ENCODE measurements at places on chromosomes 2 and 18.

- no peak for DNase-seq
These were observed 39.1 kb downstream of the C18orf54 start for GRCh38 chr18:54396760-54397159.

GRCh38 chr2:137968477-137969417, 4.5 kb downstream of the HNMT start:
- no peak for DNase-seq

DNA sequence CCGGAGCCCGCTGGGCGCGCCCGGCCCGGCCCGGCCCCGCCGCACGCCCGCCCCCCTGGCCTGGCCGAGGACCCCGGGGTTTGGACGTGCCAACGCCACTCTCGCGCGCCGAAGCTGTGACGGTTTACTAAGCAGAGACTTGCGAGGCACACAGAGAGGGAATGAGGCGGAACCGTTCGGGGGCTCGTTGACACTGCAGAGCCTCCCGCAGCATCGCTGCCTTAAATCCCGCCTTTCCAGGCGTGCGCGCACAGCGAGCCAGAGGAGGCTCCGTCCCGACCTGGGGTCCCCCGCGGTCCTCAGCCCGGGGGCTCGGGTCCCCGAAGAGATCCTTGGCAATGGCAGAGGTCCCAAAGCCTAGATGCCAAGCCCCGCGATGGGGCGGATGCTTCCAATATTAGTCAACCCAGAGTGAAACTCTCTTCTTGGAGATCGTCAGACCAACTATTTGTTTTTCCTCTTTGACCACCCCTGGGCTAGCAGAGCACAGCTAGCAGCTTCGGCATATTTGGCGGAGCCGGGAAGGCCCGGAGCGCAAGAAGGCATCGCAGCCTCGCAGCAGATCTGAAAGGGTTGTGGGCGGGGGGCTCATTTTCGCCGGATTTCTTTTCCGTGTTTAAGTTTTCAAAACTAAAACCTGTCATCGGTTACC, at the start of gene ZNF385B:
ZNF385B (minus strand) TSS at position 197 of the 652 bp plus-strand sequence.
- peak; percentile 18 for DNase-seq

DNA sequence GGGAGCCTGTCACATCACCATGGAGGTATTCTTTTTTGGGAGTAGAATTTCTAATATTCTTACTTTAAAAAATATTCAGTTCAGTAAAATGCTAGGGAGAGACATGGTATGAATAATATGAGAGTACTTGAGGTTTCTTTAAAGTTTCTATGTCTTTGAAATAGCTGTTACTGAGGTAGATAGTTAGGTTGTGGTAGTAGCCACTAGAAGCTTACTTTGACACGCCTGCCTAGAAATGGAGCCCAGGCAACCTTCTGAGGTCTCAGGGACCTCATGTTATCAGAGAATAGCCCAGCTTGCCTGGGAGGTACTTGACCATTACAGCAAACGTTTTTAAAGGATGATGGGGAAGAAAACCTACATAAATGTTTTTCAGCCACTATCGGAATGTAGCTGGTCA, 131.2 kb downstream of the AGPS start:
- no peak for DNase-seq

DNA sequence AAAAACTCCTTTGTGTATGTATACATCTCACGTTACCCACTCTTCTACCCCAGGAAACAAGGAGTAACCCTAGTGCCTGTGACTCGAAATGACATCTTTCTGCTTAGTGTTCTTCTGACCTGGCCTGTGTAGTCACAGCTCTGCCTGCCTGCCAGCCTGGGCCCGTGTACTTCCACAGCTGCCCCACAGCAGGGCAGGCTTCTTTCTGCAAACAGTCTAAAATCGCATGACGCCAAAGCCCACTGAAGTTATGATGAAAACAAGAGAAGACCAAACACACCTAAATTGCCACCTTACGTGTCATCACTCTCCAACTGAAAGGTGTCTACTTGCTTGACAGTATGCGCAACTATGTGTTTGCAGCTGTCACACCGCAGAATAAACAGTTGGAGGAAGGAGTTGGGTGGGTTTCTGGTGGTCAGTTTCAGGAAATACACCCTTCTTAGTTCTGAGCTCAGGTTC, 1.5 kb downstream of the GAREM1 start:
- DNase-seq: peak; percentile 15

- no peak for DNase-seq
These were observed 69.6 kb downstream of the R3HDM1 start for GRCh38 chr2:135600915-135601314.

DNA sequence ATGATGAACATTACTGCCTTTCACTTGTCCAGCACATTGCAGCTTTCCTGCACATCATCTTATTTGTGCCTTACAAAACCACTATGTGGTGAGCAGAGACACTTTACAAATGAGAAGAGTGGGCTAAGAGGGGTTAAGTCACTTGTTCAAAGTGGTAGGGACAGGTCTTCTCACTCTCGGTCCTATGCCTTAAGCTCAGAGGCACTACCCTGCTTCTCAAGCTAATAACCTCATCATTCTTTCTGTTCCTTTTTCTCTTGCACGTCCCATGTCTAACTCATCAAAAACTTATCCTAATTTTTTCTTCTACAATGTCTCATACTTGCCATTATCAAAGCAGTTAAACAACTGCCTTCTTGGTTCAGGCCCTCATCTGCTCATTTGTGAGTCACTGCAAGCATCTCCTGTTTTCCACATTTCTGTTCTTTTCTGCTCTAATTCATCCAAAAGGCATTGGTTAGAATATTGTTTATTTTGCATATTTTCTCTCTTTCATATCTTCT, 21.9 kb upstream of the NCOA1 start:
- DNase-seq: no peak

DNA sequence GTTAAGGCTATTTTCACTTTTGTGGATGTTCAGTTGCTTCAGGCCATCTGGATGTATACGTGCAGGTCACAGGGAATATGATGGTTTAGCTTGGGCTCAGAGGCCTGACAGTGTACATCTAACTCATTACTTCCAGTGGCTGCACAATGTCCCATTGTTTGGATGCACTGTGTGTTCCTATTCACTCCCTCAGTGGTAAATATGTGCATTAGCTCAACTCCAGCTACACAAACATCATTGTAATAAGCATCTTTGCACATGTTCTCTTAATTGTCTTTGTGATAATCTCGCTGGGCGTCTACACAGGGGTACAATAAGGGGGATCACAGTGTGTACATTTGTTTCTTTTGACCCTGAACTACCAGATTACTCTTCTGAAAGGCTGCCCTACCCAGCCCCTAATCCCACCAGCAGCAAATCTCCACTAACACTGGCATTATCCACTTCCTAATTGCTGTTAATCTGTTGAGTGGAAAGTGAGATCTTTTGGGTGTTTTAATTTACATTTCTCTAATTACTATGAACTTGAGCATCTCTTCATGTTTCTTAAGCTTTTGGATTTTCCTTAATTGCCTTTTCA, 56.1 kb upstream of the POLE4 start:
- DNase-seq: no peak

- peak; percentile 58 for DNase-seq
These were observed 370.2 kb upstream of the SLC14A2 start for GRCh38 chr18:45245091-45245511.

GRCh38 chr18:76412010-76412817, 82.8 kb downstream of the ZNF516 start:
- DNase-seq: peak; percentile 71

DNA sequence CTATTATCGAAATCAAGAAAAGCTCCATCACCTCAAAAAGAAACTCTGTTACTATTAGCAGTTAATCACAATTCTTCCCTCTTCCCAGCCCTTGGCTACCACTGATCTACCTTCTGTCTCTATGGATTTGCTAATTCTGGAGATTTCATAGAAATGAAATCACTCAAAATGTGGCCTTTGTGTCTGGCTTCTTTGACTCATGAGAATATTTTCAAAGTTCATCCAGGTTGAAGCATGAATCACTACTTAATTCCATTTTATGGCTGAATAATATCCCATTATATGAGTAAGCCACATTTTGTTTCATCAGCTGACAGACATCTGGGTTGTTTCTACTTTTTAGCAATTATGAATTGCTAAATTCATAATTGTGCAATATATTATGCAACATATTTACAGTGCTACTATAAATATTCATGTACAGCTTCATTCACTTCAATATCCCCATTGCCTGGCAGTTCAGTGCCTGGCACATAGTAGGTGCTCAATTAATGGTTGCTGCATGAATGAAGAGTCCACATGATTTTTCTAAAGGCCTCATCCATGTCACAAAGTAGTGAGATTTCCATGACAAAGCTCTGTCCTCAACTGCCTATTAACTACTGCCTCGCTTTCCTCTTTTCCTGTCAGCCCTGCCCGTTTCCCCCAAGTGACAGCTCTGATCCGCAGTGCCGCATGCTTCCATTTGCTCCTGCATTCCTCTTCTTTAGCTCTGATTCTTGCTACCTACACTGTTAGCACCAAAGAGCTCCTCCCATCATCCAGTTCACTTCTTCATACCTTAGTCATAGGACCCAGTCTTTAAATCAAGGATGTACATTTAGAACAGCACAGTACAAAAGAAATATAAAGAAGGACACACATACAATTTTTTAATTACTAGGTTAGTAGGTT, 32.8 kb downstream of the CCDC93 start:
- peak; percentile 95 for DNase-seq

DNA sequence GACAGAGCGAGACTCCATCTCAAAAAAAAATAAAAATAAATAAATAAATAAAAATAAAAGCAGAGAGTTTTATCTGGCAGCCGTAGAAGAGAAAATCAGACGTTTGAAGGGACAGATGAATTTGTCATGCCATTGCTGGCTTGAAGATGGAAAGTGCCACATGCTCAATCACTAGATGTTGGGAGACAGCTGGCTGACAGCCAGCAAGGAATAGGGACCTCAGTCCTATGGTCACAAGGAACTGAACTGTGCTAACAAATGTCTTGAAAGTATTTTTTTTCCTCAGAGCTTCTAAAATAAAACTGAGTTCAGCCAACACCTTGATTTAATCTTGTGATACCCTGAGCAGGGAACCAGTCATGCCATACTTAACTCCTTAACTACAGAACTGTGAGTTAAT, 65.4 kb downstream of the DTNA start:
- DNase-seq: no peak

GRCh38 chr2:63819765-63820717, 21.7 kb upstream of the UGP2 start:
- no peak for DNase-seq

GRCh38 chr18:79873449-79874110, 75.8 kb downstream of the KCNG2 start:
- no peak for DNase-seq
